MV-4-11 (cell line): ENCODE measurements at places on chromosomes 3 and 15.

DNA sequence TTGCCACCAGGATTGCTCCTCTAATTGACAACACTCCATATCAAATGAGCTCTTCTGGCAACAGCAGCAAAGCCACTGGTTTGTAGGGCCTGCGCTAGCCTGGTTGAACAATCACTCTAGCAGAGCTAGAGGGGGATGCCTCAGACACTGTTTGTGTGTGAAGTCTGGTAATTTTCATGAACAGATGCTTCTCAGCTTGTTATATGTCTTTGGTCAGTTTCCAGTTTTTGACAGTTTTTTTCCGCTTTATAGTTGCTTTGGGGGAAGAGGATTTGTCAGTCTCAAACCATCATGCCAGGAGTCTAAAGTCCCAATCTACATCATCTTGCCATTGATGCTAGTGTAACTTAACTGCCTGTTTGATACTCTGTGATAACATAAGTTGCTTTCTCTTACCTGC lies 136.0 kb downstream of the HCN4 start:
- no peak for DNase-seq

DNA sequence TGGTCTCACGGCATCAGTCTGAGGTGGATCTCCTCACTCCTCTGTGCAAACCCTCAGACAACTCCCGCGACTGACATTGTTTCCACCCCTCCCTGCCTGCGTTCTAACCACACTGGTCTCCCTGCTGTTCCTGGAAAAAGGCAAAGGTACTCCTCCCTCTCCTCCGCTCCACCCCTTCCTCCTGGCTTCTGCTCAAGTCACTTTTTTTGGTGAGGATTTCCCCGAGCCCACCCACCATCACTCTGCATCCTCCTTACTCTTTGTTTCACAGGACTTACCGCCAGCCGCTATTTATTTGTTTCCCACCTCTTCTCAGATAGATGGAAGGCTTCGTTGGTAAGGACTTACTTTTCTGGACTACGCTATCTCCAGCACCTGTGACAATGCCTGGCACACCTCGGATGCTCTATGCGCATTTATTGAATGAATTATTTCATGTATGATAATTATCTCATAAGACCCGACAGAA lies 25.6 kb downstream of the PRR23E start:
- DNase-seq = no peak

DNA sequence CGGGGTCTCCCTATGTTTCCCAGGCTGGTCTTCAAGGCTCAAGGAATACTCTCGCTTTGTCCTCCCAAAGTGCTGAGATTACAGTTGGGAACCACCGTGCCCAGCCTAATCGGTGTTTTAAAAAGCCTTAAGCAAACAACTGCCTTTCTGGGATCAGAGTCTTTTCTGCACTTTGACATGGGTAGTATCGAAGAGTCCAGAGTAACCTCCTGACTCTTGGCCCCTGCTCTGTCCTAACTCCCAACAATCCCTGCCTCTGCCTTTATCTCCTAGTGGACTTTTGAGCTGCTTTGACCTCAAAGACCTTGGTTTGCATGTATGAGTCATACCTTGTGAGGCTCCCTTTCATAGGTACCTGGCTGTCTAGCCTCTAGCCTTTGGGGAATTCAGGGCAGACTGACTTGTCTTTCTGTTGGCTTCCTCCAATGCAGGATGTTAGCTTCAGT lies 21.0 kb upstream of the HACD2 start:
- no peak for DNase-seq

GRCh38 chr3:188185717-188186251 lies 31.8 kb downstream of the LPP start:
- no peak for DNase-seq

DNA sequence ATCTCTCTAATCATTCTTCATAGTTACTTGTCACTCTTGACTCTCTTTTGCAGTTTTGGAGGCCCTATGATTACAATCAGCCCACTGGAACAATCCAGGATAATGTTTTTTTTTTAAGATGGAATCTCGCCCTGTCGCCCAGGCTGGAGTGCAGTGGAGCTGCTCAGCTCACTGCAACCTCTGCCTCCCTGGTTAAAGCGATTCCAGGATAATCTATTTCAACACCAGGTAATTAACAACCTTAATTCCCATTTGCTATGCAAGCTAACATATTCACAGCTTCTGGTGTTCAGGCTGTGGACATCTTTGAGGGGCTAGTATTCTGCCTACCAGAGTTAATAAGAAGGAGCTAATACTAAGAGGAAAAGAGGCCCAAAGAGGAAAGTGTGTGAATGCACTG lies 1.1 kb upstream of the BLOC1S6 start:
- no peak for DNase-seq
